ENCODE measurements at places on chromosomes 4 and X. TPM values are rescaled to one million over a fixed set of nuclear protein-coding genes. Genes with fewer than 3 reads are reported as not detected.

Gene TACC3
- 17.4 TPM for total RNA-seq

Gene SLIT2
- total RNA-seq = 1.3 TPM

Gene ASIC5
- not detected for total RNA-seq

Gene STOX2
- 1.6 TPM for total RNA-seq

Gene ART3
- not detected for total RNA-seq

Gene WDR44
- 16.2 TPM for total RNA-seq

Gene FAM241A
- 13.6 TPM for total RNA-seq

Gene RNF175
- 0.06 TPM for total RNA-seq

Gene TAF7L
- 0.13 TPM for total RNA-seq

Gene MAGEB4
- total RNA-seq = not detected

Gene ARHGAP36
- not detected for total RNA-seq

Gene KIT
- 7.4 TPM for total RNA-seq

Gene FHIP1A
- 0.13 TPM for total RNA-seq

Gene GSX2
- not detected for total RNA-seq

Gene F11
- total RNA-seq = not detected

Gene IQSEC2
- 2.6 TPM for total RNA-seq

Gene PDCL2
- total RNA-seq = not detected

Gene FRAS1
- 1.3 TPM for total RNA-seq

Gene AGTR2
- total RNA-seq = not detected

Gene UGT2B15
- total RNA-seq = not detected

Gene KLB
- 0.06 TPM for total RNA-seq

Gene YTHDC1
- 60.9 TPM for total RNA-seq

Gene SHROOM3
- 0.19 TPM for total RNA-seq

Gene GABRG1
- not detected for total RNA-seq

Gene FAM193A
- total RNA-seq = 7.3 TPM

Gene GPRIN3
- total RNA-seq = 1.1 TPM

Gene UNC5C
- 0.13 TPM for total RNA-seq

Gene DUX4
- not detected for total RNA-seq

Gene PJA1
- 13.0 TPM for total RNA-seq

Gene CCDC160
- not detected for total RNA-seq

Gene HTR2C
- total RNA-seq = not detected

Gene ASB12
- not detected for total RNA-seq

Gene RBMXL3
- not detected for total RNA-seq

Gene OTUD6A
- not detected for total RNA-seq

Gene NDST4
- not detected for total RNA-seq

Gene CAPN6
- total RNA-seq = not detected

Gene DCAF12L2
- total RNA-seq = not detected

Gene MAGEA9B
- total RNA-seq = not detected

Gene CCDC120
- 1.7 TPM for total RNA-seq

Gene CXCL5
- 0.50 TPM for total RNA-seq

Gene DCHS2
- not detected for total RNA-seq

Gene ANOS1
- total RNA-seq = 0.32 TPM

Gene C4orf46
- 7.1 TPM for total RNA-seq

Gene P2RY8
- 0.38 TPM for total RNA-seq

Gene MXRA5
- under 0.01 TPM for total RNA-seq

Gene CLIC2
- 10.4 TPM for total RNA-seq

Gene GAGE12F
- not detected for total RNA-seq

Gene MAGEB10
- total RNA-seq = not detected

Gene CENPVL1
- not detected for total RNA-seq

Gene ZNF630
- total RNA-seq = 0.65 TPM

Data from bladder microvascular endothelial cell (primary cell).